Memory B cell (primary cell): ENCODE measurements at places on chromosomes 2 and 18.
A peak's percentile ranks its signal among the peaks of the same experiment; 100 is the strongest.

GRCh38 chr2:180873219-180873618, 107.2 kb upstream of the UBE2E3 start:
- no peaks in the 10 kb centered on the region for H3K36me3 ChIP-seq
- peaks cover 2% of the 10 kb centered on the region for H3K27me3 ChIP-seq
- H3K27ac ChIP-seq = no peak overlapping the region
- H3K4me1 ChIP-seq = no peaks in the 10 kb centered on the region
- no peak for DNase-seq
- H3K4me3 ChIP-seq = no peak overlapping the region

- no peak for DNase-seq
- H3K27me3 ChIP-seq = peaks cover 4% of the 10 kb centered on the region
- no peak overlapping the region for H3K4me3 ChIP-seq
- H3K27ac ChIP-seq = no peak overlapping the region
Measured at GRCh38 chr2:103028181-103028580, 266.4 kb downstream of the TMEM182 start.

GRCh38 chr18:6120820-6121279, 225.5 kb upstream of the TMEM200C start:
- H3K27ac ChIP-seq = no peak overlapping the region
- H3K27me3 ChIP-seq = no peaks in the 10 kb centered on the region
- H3K36me3 ChIP-seq = peaks cover 2% of the 10 kb centered on the region
- DNase-seq = no peak

DNA sequence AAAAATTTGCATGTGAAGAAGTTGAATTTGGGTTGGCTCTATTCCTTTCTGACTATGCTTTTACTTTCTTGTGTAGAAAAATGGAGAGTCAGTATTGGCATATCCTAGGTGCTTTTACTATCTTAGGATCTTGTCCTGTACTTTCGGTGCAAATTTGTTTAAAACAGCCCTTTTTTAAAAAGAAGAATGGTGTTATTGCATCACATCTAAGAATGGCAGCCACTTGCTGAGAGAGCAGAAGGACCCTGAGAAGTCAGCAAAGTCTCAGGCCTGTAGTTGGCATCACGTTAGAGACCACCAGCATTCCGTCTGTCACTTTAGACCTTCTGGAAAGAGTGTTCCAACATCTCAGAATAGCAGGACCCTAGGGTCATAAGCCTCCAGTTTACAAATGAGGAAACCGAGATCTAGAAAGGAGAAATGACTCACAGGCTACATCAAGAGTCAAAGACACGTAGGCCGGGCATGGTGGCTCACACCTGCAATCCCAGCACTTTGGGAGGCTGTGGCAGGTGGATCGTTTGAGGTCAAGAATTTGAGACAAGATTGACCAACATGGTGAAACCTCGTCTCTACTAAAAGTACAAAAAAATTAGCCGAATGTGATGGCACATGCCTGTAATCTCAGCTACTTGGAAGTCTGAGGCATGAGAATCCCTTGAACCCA, 42.5 kb downstream of the SPATS2L start:
- H3K27me3 ChIP-seq = peaks cover 7% of the 10 kb centered on the region
- no peaks in the 10 kb centered on the region for H3K4me1 ChIP-seq
- no peak overlapping the region for H3K4me3 ChIP-seq
- H3K27ac ChIP-seq = no peak overlapping the region
- DNase-seq = no peak
- no peaks in the 10 kb centered on the region for H3K36me3 ChIP-seq

- H3K4me1 ChIP-seq = peaks cover 6% of the 10 kb centered on the region
- no peak overlapping the region for H3K27ac ChIP-seq
- peaks cover 2% of the 10 kb centered on the region for H3K27me3 ChIP-seq
- no peak overlapping the region for H3K4me3 ChIP-seq
- no peaks in the 10 kb centered on the region for H3K36me3 ChIP-seq
- no peak for DNase-seq
Measured at GRCh38 chr2:157880927-157881326, 4.8 kb upstream of the ACVR1 start.

DNA sequence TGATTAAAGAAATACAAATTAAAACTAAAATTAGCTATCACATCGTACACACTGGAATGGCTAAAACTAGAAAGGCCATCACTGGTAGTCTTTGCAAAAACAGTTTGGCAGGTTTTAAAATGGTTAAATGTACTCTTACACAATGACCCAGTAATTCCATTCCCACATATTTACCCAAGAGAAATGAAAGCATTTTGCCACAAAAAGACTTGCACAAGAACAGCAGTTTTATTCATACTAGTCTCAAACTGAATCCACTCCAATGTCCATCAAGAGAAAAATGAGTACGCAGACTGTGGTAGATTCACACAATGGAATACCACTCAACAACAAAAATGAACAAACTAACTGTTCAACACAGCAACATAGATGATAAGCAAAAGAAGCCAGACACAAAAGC, 29.1 kb downstream of the SP140L start:
- DNase-seq = no peak
- no peaks in the 10 kb centered on the region for H3K27me3 ChIP-seq
- H3K4me1 ChIP-seq = peaks cover 9% of the 10 kb centered on the region
- H3K27ac ChIP-seq = peak overlapping the region; percentile 60
- H3K36me3 ChIP-seq = peaks cover 33% of the 10 kb centered on the region

- peaks cover 32% of the 10 kb centered on the region for H3K4me1 ChIP-seq
- H3K27ac ChIP-seq = no peak overlapping the region
- no peak for DNase-seq
- H3K36me3 ChIP-seq = peaks cover 4% of the 10 kb centered on the region
- H3K27me3 ChIP-seq = no peaks in the 10 kb centered on the region
- H3K4me3 ChIP-seq = no peak overlapping the region
Measured at GRCh38 chr2:25320077-25320476, 21.6 kb downstream of the DNMT3A start.

GRCh38 chr2:71742953-71743601, 289.7 kb downstream of the DYSF start:
- DNase-seq = no peak
- peaks cover 9% of the 10 kb centered on the region for H3K27me3 ChIP-seq
- H3K27ac ChIP-seq = no peak overlapping the region
- no peaks in the 10 kb centered on the region for H3K36me3 ChIP-seq

GRCh38 chr2:46332686-46333281, 35.6 kb downstream of the EPAS1 start:
- peaks cover 14% of the 10 kb centered on the region for H3K27me3 ChIP-seq
- no peak overlapping the region for H3K27ac ChIP-seq
- H3K4me3 ChIP-seq = no peak overlapping the region
- no peak for DNase-seq
- no peaks in the 10 kb centered on the region for H3K36me3 ChIP-seq
- H3K4me1 ChIP-seq = no peaks in the 10 kb centered on the region

DNA sequence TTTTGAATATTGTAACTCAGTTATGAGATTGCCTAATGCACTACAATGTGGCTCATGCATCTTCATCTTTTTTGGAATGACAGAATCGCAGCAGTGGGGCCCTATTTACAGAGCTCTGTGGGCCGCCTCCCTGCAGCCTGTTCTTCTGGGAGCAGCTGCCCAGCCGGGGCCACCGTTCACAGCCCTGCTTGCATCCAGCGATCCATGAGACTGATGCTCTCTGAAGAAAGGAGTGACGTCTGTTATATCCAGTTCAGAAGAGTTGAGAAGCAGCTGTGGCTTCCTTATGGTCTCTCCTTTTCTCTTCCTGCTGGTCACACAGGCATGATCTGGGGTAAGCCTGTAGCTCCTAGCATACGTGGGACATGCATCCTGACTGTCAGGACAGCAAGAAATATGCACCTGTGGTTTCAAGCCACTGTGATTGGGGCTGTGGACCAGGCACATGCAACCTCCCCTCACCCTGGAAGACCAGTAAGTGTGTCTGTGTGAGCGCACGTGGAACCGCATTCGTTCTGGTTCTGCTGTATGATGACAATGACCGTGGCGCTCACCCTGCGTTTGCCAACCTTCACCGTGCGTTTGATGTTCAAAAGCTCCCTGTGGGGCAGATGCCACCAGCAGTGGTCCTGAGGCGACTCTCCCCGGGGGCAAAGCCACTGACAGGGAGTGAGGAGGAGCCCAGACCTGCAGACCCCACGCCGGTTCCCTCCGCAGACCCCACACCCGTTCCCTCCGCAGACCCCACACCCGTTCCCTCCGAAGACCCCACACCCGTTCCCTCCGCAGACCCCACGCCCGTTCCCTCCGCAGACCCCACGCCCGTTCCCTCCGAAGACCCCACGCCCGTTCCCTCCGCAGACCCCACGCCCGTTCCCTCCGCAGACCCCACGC, 189.8 kb downstream of the TMEM18 start:
- no peak for DNase-seq
- no peak overlapping the region for H3K27ac ChIP-seq
- H3K36me3 ChIP-seq = peaks cover 1% of the 10 kb centered on the region
- peaks cover 2% of the 10 kb centered on the region for H3K4me1 ChIP-seq

DNA sequence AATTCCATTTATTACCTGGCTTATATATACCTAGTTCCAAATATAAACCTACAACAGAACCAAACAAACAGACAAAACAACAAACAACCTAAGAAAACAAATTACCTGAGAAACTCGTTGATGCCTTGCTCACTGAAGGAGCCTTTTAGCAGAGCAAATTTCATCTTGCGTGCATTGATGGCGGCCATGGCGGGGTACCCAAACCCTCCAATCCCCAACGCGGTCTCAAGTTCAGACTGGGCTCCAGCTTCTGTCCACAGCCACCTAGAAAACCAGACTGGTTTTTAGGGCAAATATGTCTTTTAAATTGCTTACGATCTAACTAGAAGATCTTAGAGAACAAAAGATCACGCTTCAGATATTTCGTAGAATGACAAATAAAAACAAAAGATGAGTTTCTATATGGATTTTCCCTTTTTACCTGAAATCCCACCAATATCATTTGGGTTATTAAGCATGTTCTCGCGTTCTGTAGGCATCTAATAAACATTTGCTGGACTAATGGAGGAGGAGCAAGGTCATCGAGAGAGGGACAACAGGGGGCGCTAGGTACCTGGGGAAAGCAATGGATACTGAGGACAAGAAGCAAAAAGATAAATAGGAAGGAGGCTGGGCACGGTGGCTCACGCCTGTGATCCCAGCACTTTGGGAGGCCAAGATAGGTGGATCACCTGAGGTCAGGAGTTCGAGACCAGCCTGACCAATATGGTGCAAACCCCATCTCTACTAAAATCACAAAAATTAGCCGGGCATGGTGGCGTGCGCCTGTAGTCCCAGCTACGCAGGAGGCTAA, 25.2 kb downstream of the PDIA6 start:
- H3K4me3 ChIP-seq = no peak overlapping the region
- peak overlapping the region; percentile 38 for H3K27ac ChIP-seq
- no peak for DNase-seq
- peaks cover 2% of the 10 kb centered on the region for H3K4me1 ChIP-seq
- no peaks in the 10 kb centered on the region for H3K27me3 ChIP-seq

GRCh38 chr2:151947813-151948165, 119.6 kb upstream of the ARL5A start:
- H3K4me3 ChIP-seq = no peak overlapping the region
- no peak for DNase-seq
- peaks cover 2% of the 10 kb centered on the region for H3K36me3 ChIP-seq
- peaks cover 6% of the 10 kb centered on the region for H3K27me3 ChIP-seq
- H3K27ac ChIP-seq = no peak overlapping the region
- H3K4me1 ChIP-seq = peaks cover 3% of the 10 kb centered on the region

GRCh38 chr2:35081622-35082015, 1274.0 kb upstream of the CRIM1 start:
- H3K27me3 ChIP-seq = no peaks in the 10 kb centered on the region
- no peaks in the 10 kb centered on the region for H3K36me3 ChIP-seq
- no peak overlapping the region for H3K27ac ChIP-seq
- no peak overlapping the region for H3K4me3 ChIP-seq
- DNase-seq = no peak

DNA sequence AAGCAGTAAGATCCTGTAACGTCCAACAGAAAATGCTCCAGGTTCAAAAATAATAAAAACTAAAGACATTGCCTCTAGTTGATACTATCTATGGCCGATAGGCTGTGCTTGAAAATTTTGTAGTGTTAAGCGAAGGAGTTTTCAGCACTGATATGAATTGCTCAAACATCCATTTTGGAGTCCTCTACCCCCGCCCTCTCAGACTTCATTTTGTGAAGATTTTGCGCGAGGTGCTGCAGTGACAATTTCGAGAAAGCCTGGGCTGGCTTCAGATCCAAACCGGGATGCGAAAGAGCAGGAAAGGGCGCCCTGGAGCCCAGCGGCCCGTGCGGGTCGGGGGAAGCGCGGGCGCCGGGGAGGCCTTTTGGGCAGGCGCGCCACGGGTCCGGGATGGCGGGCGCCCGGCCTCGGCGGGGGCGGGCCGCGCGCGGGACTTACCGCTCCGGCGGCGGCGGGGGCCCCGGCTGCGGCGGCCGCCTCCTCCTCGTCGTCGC, 1.8 kb downstream of the SP3 start:
- H3K4me3 ChIP-seq = peak overlapping the region; percentile 95
- H3K27me3 ChIP-seq = no peaks in the 10 kb centered on the region
- peaks cover 31% of the 10 kb centered on the region for H3K4me1 ChIP-seq
- peak; percentile 70 for DNase-seq
- H3K27ac ChIP-seq = peak overlapping the region; percentile 98
